ENCODE measurements at places on chromosomes 16 and 17. TPM values are rescaled to one million over a fixed set of nuclear protein-coding genes. Genes with fewer than 3 reads are reported as not detected.

DNA sequence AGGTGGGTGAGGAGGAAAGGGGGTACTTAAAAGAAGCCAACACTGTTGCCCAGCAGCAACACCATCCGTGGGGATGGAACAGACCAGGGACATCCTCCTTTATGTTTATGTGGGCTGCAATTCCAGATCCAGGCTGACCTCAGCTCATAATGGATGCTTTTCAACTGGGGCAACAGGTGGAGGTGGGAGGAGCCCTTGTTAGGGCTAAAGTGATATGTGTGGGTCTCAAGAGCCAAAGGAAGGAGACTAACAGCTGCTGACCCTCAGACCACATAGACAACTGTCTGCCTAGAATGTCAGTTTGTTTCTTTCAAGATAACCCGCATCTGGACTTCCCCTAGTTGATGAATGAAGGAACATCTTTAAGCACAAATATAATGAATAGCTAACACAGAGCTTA is 2.0 kb upstream of the INPP5K start:
- no peak for DNase-seq

DNA sequence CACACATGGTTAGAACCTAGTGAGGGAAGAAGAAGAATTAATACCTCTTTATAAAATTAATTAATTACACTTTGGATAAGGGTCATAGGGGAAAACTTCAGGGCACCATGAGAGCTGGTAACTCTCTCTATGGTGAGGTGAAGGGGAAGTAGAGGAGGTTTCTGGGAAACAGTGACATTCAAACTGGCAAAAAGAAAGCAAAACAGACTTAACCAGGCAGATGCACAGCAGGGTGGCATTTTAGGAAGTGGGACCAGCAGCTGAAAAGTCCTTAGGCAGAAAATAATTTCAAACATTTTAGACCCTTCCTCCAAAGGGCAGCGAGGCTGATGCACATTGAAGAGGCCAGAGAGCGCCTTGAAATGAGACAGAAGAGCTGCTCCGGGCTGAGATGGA is 157.8 kb downstream of the CDH13 start:
- DNase-seq = no peak

GRCh38 chr17:48598736-48599135 is 5.2 kb upstream of the HOXB5 start:
- DNase-seq = no peak

Gene FOXO3B
- 3.6 TPM for total RNA-seq

- peak; percentile 87 for DNase-seq
These were observed 18.1 kb upstream of the TMEM98 start for GRCh38 chr17:32909787-32910369.

Gene CACNG3
- total RNA-seq = not detected

- DNase-seq = peak; percentile 95
These were observed 301.9 kb downstream of the SOX9 start for GRCh38 chr17:72422505-72423285.

GRCh38 chr16:64122177-64122576 is 999.7 kb downstream of the CDH11 start:
- peak; percentile 50 for DNase-seq

- no peak for DNase-seq
These were observed 8.2 kb downstream of the ARHGEF15 start for GRCh38 chr17:8318010-8318935.

Gene ACTG1
- total RNA-seq = 6,636 TPM

- DNase-seq = no peak
These were observed 15.0 kb downstream of the C17orf100 start for GRCh38 chr17:6666557-6666956.

DNA sequence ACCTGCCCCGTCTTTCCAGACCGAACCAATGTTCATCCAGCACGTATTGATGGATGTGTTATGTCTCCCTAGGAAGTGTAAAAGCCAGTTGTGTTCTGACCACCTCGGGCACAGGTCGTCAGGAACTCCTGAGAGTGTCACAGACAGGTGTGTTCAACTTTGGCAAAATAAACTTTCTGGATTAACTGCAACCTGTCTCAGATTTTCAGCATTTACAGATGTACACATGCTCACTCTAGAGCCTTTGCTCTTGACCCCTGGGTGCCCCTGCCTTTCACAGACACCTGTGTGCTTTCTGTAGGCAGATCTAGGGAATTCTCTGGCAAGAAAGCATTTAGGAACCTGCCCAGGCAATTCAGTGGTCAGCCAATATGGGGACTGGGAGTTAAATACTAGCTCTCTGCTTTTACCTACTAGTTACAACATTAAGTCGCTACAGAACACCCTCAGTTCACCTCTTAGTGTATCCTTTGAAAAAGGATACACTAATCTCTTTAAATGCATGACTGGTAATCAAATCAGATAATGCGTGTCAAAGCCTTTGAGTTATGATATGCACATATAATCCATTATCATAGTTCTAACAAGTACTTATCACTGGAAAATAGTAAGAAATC is 188.9 kb downstream of the CPPED1 start:
- DNase-seq = no peak

GRCh38 chr16:687499-687898 is 2.7 kb downstream of the WDR24 start:
- no peak for DNase-seq

DNA sequence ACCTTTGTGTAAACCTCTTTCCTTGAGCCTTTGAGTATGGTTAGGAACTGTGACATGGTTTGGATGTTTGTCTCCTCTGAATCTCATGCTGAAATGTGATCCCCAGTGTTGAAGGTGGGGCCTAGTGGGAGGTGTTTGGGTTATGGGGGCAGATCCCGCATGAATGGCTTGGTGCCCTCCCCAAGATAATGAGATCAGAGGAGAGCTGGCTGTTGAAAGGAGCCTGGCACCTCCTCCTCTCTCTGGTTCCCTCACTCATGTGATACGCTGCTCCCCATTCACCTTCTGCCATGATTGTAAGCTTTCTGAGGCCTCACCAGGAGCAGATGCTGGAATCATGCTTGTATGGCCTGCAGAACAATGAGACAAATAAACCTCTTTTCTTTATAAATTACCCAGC is 1110.2 kb downstream of the CDH11 start:
- no peak for DNase-seq

Gene HEXIM2
- 12.8 TPM for total RNA-seq

Gene PIMREG
- total RNA-seq = 10.6 TPM

Gene CPSF4L
- 0.26 TPM for total RNA-seq

GRCh38 chr17:7211491-7212273 is 8.0 kb downstream of the DLG4 start:
- no peak for DNase-seq

Gene NPIPB9
- total RNA-seq = 1.7 TPM

- DNase-seq = peak; percentile 83
These were observed 1.1 kb upstream of the PLEKHG4 start for GRCh38 chr16:67277999-67278772.

DNA sequence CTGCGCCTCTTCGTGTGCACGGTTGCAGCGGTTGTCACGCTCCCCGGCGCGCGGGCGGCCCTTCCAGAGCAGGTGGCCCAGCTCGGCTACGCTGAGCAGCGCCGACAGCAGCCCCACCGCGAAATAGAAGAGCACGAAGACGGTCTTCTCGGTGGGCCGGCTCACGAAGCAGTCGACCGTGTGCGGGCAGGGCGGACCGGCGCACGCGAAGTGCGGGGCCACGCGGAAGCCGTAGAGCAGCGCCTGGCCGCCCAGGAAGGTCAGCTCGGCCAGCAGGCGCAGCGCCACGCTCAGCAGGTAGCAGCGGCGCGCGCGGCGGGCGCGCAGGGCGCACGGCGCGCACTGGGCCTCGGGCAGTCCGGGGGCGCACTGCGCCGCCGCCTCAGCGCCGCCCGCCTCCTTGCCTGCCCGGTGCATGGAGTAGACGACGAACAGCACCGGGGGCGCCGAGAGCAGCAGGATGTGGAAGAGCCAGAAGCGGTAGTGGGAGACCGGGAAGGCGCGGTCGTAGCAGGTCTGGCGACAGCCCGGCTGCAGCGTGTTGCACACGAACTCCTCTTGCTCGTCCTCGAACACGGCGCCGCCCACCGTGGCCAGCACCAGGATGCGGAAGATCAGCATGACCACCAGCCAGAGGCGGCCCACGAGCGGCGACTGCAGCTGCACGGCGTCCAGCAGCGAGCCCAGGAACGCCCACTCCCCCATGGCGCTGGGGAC is 1.3 kb downstream of the GJD3 start:
- DNase-seq = peak; percentile 53

DNA sequence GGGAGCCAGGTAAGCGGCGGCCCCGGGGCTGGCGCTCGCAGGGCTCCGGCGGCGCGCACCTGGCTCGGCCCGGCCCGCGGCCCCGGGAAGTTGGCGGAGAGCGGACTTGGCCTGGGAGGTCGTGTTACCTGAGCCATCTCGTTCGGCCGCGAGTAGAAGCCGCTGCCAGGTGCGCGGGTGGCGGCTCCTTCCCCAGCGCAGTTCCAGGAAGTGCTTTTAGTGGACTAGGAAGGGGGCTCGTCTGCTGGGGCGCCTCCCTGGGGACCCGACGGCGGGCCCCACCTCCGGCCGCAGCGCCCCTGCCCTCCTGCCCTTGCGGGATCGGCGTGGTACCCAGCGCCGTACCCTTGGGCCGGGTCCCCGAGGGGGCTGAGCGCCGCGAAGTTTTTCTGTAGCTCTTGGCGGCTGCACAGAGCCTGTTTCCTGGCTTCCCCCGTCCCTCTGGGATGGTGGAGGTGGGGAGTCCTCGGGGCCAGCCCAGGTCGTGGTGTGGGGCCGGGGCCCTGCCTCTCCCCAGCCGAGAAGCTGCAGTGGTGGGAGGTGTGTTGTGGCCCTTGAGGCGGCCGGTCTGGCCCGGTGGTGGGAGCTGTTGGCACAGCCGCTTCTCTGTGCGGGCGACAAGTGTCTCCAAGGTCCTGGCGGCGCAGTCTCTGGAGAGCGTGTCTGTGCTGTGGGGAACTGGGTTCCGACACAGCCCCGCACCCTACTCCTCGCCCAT is 96.9 kb downstream of the RAB11FIP4 start:
- no peak for DNase-seq

DNA sequence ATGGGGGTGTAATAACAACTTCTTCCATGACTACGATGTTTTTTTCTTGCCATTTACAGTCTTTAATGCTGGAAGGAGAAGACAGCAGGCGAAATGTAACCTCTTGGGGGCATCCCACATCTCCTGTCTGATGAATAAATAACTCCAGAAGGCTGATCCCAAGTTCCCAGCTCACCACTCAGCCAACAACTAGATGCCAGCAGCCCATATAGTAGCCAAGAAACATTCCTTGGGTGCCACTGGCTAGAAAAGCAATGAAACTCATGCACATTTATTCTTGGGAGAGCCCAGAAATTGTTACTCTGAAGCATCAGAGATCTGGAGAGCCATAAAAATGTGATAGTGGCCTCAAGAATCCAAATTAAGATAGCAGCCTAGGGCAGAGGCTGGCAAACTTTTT is 22.7 kb upstream of the TMEM101 start:
- DNase-seq = no peak

DNA sequence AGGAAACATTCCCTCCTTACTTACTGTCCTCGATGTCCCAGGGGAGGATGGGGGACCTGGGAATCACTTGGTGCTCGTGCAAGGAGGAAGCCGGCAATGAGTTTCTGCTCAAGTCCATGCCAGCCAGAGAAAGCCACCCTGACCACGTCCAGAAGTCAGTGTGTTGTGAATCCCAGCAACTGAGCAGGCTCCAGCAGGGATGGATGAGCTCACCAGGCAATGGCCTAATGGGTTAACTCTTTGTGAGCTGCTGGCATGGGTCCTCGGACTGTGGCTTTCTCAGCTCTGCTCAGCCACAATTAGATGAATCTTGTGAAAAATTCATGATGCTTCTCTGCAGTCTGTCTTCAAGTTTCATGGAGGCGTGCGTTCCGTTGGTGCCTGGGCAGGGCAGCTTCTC is at the start of gene PIRT:
TSS of gene PIRT (minus strand) at position 167 of the 400 bp plus-strand sequence. CDS start 12,442 bp downstream, outside the sequence.
- no peak for DNase-seq

GRCh38 chr17:44848961-44849489 is 1.3 kb downstream of the HIGD1B start:
- no peak for DNase-seq

- no peak for DNase-seq
These were observed 2.0 kb downstream of the CARHSP1 start for GRCh38 chr16:8866884-8867215.

Gene C1QTNF1
- total RNA-seq = 45.2 TPM

DNA sequence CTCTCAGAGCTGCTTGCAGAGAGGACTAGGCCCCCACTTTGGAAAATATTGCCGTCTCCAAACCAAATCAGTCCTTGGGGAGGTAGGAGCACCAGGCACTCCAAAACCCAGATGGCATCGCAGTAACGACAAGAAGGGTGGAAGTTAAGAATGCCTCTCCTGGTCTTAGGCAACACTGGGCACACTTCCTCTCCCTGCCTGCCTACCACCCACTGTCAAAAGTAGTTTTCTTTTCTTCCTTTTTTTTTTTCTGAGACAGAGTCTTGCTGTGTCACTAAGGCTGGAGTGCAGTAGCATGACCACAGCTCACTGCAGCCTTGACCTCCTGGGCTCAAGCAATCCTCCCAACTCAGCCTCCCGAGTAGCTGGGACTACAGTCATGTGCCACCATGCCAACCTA is 47.2 kb downstream of the SRL start:
- no peak for DNase-seq

DNA sequence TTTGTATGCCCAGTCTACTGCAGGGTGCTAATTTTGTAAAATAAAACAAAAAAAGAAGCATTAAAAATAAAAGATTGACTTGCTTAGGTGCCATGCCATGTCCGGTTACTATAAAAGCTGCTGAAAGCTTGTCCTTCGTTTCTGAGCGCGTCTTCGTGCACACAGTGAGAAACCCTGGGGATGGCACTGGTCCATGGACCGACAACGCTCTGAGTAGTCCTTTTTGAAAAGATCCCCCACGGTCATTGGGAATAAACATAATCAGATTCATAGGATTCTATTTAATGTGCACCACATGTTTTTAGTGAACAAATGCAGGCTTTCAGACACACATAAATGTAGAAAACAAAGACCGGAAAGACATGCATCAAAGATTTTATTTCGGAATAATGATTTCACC is 146.3 kb downstream of the XYLT1 start:
- no peak for DNase-seq

DNA sequence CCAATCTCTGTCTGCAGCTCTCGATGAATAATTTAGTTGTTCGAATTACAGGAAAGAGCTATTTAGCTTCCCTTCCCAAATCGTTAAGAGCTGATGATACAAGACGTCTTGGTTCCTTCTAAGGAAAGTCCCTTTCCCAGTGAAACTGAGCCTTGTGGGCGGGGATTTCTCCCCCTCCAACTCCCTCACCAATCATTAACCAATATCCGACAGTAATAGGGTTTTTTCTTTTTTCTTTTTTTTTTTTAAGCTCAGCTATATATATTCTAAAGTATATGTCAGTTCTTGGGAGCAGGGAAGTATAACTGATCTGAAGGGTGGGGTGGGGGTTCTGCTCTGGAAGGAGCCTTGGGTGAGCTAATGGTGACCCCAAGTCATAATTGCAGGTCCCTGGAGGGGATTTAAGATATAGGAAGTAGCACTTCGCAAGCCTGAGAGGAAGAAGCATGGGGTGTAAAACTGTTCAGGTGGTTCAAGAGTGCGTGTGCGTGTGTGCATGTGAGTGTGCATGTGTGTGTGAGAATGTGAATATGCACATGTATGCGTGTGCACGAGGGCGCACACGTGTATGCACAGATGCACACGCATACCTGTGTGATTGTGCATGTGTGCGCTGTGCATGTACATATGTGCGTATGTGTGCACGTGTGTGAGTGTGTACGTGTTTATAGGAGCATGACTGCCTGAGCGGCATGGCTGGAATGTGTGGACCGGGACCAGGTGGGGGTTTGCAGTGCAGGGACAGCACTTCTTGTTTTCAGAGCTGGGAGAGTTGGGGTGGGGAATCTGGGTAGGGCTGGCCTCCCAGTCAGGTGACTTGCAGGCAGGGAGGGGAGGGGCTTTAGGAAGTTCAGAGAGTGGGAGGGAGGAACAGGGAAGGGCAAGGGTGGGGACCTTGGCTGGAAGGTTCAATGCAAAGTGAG is 42.7 kb downstream of the SOCS3 start:
- peak; percentile 48 for DNase-seq

Gene EXOC3L1
- 0.26 TPM for total RNA-seq

- peak; percentile 57 for DNase-seq
These were observed 295.7 kb upstream of the FOXF1 start for GRCh38 chr16:86214326-86215232.

All from fibroblast of lung (primary cell).